ENCODE measurements at places on chromosomes 4 and X.

DNA sequence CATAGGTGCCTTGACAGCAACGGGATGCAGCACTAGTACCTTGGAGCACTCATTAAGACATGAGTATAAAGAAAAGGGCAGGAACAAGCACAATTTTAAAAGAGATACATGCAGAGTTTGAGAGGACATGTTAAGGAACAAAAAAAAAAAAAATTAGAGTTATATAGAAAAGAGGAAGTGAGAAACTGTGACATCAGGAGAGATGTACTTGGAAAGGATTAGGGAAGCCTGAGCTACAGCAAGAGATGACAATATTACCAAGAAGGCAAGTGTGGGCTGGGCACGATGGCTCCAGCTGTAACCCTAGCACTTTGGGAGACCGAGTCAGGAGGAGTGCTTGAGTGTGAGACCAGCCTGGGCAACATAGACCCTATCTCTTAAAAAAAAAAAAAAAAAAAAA, 37.4 kb downstream of the GPR143 start:
- no peak for DNase-seq

DNA sequence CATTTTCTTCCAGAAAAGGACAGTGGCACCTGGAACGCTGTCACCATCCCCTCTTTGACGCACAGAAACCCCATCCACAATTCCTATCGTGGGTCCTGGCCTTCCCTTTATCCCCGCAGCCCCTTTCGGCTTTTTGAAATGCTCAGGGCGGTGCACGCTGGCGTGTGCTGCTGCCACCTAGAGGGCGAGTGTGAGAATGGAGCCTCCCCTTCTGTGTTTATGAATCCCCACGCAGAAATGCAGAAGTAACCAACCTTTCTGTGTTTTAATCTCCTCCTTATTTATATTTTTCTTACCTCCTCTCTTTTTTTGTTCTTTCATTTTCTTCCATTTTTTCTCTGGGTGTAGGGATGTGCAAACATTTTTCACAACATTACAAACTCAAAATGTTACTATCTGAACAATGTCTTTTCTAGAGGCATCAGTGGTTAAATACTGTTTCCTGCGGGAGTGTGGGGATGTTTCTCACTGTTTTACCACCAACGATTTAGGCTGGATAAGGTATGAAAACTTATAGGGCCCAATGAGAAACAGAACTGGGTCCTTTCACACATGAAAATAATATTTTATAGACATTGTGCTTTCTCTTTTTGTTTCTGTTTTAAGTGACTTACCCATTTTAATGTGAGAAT, 50.0 kb downstream of the TMA16 start:
- DNase-seq = peak; percentile 41

GRCh38 chr4:110183643-110184042, 14.8 kb downstream of the ELOVL6 start:
- DNase-seq = no peak

- DNase-seq = no peak
Measured at GRCh38 chrX:43949669-43950068, 23.5 kb downstream of the NDP start.

GRCh38 chr4:29304595-29304994, 1415.6 kb upstream of the PCDH7 start:
- peak; percentile 81 for DNase-seq

- no peak for DNase-seq
Measured at GRCh38 chrX:9442056-9442455, 22.8 kb upstream of the TBL1X start.

Data from iris pigment epithelial cell (primary cell).